ENCODE measurements at places on chromosomes 6 and 20.
A peak's percentile ranks its signal among the peaks of the same experiment; 100 is the strongest.

- DNase-seq: no peak
Observed at GRCh38 chr20:17541996-17542395, 10.8 kb upstream of the BFSP1 start.

DNA sequence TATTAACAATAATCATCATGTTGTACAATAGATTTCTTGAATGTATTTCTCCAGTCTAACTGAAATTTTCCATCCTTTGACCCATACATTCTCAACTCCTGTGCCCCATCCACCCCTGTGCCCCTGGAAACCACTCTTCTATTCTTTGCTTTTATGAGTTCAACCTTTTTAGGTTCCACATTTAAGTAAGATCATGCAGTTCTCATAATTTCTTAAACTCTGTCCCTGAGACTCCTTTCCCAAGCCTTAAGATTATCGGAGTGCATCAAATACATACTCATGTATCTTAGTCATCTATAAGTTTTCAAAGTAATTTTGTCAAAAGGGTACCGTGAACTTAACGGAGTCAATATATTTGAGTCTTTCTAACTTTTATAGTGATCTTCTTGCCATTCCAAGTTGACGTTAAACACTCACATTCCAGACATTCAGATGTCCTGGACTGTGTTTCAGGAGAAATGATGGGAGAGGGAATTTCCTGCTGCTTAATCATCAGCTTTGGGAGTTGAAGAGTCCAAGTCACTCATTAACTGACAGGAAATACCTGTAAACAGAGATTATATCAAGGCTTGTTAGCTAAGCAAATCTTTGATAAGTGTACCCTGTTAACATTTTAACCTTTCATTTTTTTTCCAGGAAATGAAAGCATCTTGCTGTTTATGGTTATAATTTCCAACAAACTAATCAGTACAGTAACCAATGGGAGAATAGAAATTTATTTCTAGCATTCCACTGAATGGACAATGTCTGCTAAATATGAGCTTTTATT is 73.3 kb downstream of the ADGRG6 start:
- no peak for DNase-seq

GRCh38 chr6:154733626-154734382 is 588 bp downstream of the SCAF8 start:
- DNase-seq: peak; percentile 94

GRCh38 chr6:167077241-167077932 is 45.5 kb upstream of the CCR6 start:
- DNase-seq: no peak

DNA sequence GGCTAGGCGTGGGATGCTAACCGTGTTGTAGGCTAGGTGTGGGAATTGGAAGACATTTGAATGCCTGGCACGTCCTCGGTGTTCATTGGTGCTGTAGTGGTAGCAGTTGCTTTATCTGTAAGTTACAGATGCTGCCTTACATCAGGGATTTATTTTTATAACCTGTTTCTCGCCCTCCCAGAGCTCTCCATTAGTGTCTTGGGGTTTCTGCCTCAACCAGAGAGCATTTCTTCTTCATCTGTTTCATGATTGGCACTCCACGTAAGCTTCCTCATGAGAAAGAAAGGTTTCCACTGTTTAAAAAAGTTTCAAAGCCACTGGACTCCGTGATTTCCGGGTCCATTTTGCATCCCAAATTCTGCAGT is 9.0 kb downstream of the IGF2R start:
- DNase-seq: no peak

- DNase-seq: no peak
Observed at GRCh38 chr20:25230166-25230831, 17.6 kb upstream of the PYGB start.

- peak; percentile 60 for DNase-seq
Observed at GRCh38 chr6:142679907-142680700, 264.9 kb downstream of the HIVEP2 start.

- DNase-seq: no peak
Observed at GRCh38 chr6:127832381-127832780, 68.5 kb downstream of the THEMIS start.

GRCh38 chr6:151112130-151112529 is 127.6 kb upstream of the AKAP12 start:
- DNase-seq: peak; percentile 30

- DNase-seq: no peak
Observed at GRCh38 chr20:574297-574942, 30.8 kb upstream of the CSNK2A1 start.

GRCh38 chr6:52588710-52589091 is 11.8 kb upstream of the TRAM2 start:
- DNase-seq: no peak

GRCh38 chr20:63750807-63751470 is 11.4 kb downstream of the SLC2A4RG start:
- DNase-seq: peak; percentile 17

DNA sequence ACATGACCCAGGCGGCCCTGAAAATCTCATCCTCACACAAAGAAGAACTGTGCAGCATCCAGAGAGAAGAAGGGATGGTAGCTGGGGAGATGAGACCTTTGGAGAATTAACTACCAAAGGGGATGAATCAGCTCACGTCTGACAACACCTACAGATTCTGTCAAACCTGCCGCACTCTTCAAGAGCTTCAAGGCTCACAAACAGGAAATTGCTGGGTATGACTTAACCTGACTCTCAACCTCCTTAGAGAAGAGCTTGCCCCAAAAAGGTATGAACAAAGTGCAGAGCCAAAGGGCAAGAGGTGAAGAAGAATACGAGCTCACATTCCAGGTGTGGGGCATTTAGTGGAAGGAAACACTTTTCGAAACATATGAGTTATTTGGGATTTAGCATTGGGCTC is 139.8 kb downstream of the BACH2 start:
- no peak for DNase-seq

DNA sequence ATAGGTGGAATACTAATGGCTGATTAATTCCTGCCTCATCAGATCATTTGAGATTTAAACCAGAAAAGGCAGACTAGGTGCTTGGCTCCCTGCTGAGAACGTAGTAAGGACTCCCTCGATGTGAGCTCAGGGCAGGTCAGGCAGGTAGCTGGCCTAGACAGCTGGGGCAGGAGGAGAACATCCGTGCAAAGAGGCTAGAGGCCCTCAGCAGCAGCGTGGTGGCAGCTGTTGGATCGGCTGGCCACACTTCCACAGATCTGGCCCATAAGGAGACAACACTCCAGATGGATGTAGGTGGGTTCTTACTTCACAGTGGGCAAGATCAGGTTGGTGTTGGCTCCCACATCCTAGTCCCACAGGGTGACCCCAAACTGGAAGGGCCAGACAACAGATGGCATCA is 38.5 kb downstream of the EYA2 start:
- no peak for DNase-seq

- no peak for DNase-seq
Observed at GRCh38 chr20:39010496-39010895, 48.4 kb downstream of the DHX35 start.

- DNase-seq: no peak
Observed at GRCh38 chr6:42090819-42091717, 40.7 kb downstream of the TAF8 start.

GRCh38 chr6:129491436-129491835 is 218.5 kb downstream of the ARHGAP18 start:
- DNase-seq: no peak

GRCh38 chr6:7687145-7688111 is 38.5 kb upstream of the BMP6 start:
- no peak for DNase-seq

GRCh38 chr20:25864326-25864962 is 167.8 kb upstream of the ZNF337 start:
- DNase-seq: no peak
